ENCODE measurements at places on chromosomes 7 and 10.

DNA sequence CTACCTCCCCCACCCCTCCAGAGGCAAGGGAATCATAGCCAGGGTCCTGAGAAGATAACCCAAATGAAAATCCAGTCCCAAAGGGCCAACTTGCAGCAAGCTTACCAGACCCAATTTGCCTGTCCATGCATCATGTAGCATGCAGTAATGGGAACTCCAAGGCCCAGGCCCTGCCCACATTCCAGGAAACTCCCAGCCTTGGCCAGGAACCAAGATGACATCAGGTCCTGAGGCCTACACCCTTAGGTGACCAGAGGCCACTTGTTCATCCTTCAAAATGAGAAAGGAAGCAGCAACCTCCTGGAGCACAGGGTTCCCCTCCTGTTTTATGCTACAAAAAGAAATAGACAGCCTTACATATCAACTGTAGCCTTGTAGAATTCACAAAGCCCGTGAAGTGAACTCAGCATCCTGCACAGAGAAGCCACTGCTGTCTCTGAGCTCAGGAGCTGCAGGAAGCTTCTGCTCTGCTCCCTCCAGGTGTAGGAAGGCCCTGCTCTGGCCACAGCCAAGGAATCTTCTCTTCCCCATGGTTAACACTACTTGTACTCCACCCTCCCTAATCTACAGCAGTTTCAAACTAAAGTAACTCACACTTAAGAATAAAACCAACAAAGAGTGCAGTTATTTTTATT is 30.3 kb upstream of the GRB10 start:
- no peak for DNase-seq

- no peak for DNase-seq
Measured at GRCh38 chr7:36057323-36057722, 95.7 kb upstream of the EEPD1 start.

GRCh38 chr10:35612385-35613106 is 7.4 kb downstream of the GJD4 start:
- DNase-seq, result no peak

DNA sequence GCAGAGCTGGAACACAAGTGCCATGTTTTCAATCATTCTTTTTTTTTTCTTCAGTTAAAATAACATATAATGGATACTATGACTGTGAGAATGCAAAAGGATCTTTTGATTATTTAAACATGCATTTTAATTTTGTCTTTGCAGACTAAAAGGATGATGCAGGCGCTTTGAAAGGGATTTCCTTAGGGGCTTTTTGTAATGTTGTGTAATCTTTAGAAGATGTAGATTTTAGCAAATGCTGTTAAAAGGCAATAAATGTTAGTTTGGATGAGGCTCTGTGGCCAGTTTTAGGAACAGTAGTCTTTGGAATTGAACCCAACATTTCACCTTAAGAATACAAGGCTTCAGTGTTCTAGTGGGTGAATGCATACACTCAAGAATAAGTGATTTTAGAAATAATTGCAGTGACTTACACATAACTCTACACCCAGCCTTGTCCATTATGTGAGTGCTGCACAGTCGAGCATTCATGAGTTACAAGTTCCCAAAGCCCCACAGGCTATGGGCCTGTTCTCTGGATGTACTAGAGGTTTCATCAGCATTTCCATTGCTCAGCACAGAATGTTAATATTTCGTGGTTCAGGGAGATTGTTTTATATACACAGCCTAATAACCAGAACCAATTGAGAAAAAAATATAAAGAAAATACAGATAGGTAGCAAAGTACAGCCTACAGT is 11.6 kb downstream of the PAPSS2 start:
- DNase-seq, result no peak

GRCh38 chr7:81185072-81185471 is 266.2 kb upstream of the SEMA3C start:
- no peak for DNase-seq
